ENCODE measurements at places on chromosomes 6 and 20.

GRCh38 chr6:128731249-128732165, 151.4 kb upstream of the LAMA2 start:
- DNase-seq, result no peak

DNA sequence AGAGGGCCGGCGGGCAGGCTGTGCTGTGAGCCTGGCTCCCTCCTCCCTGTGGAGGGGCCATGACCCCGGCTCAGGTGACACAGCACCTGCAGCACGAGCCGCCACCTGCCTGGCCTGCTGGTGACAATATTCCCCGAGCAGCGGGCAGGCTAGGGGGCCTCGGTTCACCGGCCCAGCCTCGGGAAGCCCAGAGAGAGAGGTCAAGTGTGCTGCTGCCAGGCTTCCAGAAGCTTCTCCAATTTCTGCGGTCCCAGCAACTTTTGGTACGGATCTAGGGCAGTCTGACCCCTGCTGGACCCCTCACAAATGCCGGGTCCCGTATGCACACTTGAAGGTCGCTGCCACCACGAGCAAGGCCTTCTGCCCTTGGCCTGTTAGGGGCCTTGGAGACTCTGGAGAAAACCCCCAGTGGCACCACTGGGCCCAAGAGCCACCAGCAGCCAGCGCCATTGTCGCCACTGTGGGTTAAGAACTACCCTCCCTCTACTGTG, 38.6 kb upstream of the NOL4L start:
- no peak for DNase-seq

- DNase-seq, result no peak
These were observed 212.0 kb upstream of the SGK1 start for GRCh38 chr6:134529921-134530320.

- peak; percentile 38 for DNase-seq
These were observed 84.6 kb downstream of the DCDC2 start for GRCh38 chr6:24273096-24273870.

DNA sequence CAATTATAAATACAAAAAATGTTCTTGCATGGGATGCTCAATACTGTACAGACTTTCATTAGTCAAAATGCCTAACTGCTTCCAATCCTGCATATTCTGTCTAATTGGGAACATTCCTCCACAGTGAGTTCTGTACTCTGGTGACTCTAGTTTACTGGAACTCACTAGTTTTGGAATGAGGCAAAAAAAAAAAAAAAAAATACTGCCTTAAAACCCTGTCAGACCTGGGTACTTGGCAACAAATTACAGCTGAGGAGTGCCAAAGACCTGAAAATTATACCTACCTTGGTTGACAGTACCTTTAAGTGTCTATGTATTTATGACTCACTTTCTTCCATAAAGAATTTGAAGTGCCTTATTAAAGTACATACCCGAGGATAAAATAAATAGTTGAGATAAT, 276.7 kb downstream of the FARS2 start:
- DNase-seq, result no peak

DNA sequence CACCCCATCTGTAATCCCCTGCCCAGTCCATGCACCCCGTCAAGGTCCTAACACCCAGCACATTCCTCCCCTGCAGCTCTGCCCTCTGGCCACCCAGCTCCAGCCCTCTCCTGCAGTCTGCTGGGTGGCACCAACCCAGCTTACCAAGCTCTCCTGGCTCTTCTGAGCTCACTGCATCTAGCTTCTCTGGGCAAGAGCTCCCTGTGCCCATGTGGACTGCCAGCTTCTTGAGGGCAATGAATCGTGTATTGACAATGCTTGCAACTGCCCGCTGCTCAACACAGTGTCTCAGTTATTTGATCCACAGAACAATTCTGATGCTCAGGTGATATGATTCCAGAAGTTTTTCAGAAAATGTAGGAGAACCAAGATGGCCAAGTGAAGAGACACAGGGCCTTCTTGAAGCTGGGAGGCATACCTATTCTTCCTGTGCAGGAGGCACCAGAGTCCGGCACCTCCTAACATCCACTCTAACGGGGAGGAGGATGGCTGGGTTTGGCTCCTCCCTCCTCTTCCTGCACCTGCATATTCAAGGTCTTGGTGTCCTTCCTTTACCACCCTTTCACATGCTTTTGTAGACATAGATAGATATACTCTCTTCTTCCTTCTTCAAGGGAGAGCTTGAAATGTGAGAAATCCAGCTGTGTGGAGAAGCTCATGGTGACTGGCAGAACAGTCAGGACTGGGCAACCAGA, 85.6 kb downstream of the TRERF1 start:
- DNase-seq, result no peak

Data from right kidney (tissue), 9 donors.